ENCODE measurements at places on chromosomes 16 and 17. TPM values are rescaled to one million over a fixed set of nuclear protein-coding genes. Genes with fewer than 3 reads are reported as not detected.

GRCh38 chr17:40556884-40557414, 8.3 kb downstream of the CCR7 start:
- H3K36me3 ChIP-seq: no peaks in the 10 kb centered on the region
- DNase-seq: no peak
- H3K27ac ChIP-seq: no peak overlapping the region
- peaks cover 13% of the 10 kb centered on the region for H3K4me1 ChIP-seq
- H3K27me3 ChIP-seq: no peaks in the 10 kb centered on the region

- H3K27me3 ChIP-seq: peaks cover under 1% of the 10 kb centered on the region
- H3K4me3 ChIP-seq: no peak overlapping the region
- no peak overlapping the region for H3K27ac ChIP-seq
- peaks cover 16% of the 10 kb centered on the region for H3K4me1 ChIP-seq
- DNase-seq: no peak
These were observed 46.9 kb upstream of the DLX4 start for GRCh38 chr17:49922095-49922494.

The KRTAP2-1 gene
- not detected for total RNA-seq

- DNase-seq: peak; percentile 75
- H3K4me3 ChIP-seq: no peak overlapping the region
- H3K36me3 ChIP-seq: no peaks in the 10 kb centered on the region
- H3K4me1 ChIP-seq: peaks cover 42% of the 10 kb centered on the region
- H3K27me3 ChIP-seq: no peaks in the 10 kb centered on the region
- peak overlapping the region; percentile 83 for H3K27ac ChIP-seq
These were observed 372.3 kb upstream of the SALL1 start for GRCh38 chr16:51523400-51523799.

The ENDOV gene
- 13.8 TPM for total RNA-seq

The DBNDD1 gene
- 19.4 TPM for total RNA-seq
